ENCODE measurements at places on chromosomes 3 and 15.

- no peak for DNase-seq
Measured at GRCh38 chr3:107661447-107662123, 138.8 kb downstream of the BBX start.

- DNase-seq, result no peak
Measured at GRCh38 chr15:40354408-40355171, 3.4 kb upstream of the DISP2 start.

GRCh38 chr3:61649381-61650170 is 88.2 kb downstream of the PTPRG start:
- no peak for DNase-seq

DNA sequence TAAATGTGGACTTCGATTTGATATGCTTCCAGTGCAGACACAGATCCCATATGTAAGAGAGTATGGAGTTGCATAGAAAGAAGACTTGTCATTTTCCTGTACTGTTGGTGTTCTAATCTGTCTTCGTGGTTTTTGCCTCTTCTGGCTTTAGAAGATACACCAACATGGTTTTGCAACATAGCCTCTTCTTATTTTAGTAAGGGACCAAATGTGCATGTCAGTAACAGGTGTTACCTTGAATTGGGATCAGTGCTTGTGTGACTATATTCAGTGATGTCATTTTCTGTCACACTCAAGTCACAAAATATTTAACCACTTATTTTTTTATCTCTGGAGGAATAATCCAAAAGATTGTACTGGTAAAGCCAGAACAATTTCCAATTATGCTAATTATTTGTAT is 140.4 kb downstream of the SNRPN start:
- DNase-seq, result no peak

- DNase-seq, result no peak
Measured at GRCh38 chr3:46293991-46294833, 52.0 kb downstream of the CCR3 start.

GRCh38 chr15:26261966-26262365 is 398.8 kb upstream of the ATP10A start:
- DNase-seq, result no peak

DNA sequence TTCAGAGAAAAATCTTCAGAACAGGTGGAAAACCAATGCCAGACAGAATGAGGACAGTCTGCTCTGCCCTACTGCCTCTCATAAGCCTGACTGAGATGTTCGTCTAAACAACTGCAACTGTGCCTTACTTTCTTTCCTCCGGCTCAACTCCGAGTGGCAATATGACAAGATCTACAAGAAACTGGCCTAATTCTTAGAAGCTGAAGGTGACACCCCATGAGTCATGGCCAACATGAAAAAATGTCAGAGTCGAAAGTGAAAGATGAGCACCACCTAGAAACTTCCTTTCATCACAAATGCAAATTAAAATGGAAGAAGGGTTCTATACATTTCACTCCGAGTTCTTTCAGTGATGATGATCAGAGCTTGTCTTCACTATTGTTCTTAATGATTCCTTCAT is 12.9 kb downstream of the PCYT1A start:
- no peak for DNase-seq

DNA sequence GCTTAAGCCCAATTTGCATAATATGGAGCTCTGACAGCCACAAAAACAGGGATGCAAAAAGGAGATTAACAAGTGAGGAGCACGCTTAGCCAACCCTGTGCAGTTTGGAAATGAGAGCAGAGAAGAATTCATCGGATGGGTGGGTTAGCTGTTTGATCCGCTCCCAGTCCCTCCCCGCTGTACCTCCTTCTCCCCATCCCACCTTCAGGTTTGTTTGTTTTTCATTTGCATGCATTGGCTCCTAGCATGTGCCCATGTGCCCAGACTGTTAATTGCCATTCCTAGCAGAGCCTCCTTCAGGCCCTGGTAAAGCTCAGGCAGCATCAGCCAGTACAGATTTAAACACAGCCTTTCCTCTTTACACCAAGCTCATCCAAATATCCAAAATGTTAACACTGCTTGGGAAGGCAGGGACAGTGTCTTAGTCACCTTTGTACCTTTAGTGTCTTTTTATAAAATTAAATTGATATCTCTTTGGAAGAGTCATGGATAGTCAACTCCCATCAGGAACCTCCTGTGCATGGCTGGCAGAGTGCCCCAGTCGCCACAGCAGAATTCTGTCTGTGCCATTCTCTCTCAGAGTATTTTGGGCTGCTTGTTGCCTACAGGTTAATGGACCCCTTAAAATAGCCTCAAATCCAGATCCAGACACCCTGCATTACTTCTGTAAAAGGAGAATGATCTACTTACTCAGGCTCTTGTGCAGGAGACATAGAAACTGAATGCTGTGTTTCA is 244.2 kb downstream of the LSAMP start:
- no peak for DNase-seq

DNA sequence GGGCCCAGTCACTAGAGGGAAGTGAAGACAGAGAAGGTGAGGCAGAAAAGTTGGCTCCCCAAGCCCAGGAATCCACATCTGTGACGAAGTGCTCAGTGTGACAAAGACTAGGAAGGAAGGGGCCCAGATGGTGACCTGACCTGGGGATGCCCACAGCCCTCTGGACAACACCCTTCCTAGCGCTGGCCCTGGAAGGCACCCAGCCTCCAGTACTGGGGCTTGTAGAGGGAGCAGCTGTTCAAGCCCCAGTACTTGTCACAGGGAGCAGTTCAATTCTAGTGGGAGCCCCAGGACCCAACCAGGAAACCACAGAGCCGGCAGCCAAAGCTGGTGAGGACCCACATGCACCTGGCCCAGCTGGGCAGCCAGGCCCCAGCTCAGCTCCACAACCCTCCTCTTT is 190.8 kb downstream of the XXYLT1 start:
- DNase-seq, result no peak

DNA sequence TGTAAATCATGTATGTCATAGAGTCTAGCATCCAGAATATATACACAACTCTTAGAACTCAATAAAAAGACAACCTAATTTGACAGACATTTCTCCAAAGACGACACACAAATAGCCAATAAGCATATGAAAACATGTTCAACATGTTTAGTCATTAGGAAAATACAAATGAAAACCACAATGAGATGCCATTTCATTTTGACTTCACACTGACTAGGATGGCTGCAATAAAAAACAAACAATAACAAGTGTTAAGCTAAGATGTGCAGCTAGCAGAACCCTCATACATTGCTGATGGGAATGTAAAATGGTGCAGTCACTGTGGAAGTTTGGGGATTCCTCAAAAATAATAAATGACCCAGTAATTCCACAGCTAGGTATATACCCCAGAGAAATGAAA is 16.4 kb downstream of the SPG11 start:
- no peak for DNase-seq

DNA sequence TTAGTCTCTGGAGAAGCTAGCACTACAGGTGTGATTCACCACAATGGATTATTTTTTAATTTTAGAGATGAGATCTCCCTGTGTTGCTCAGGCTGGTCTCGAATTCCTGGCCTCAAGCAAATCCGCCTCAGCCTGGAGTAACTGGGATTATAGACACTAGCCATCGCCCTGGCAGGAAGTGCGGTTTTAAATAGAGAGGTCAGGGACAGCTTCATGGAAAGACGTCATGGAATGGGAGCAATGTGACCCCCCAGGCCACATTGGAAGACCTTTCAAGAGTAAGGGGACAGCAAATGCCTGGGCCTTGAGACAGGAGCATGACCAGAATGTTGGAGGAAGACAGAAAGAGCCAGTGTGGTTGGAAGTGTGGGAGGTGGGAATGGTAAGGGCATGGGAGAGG is 2.2 kb upstream of the ISG20 start:
- DNase-seq, result no peak

All from NCI-H1417 (cell line).